ENCODE measurements at places on chromosomes 1 and 21.

GRCh38 chr1:108610073-108610472 lies 50.2 kb downstream of the EEIG2 start:
- DNase-seq: no peak
- no peak overlapping the region for H3K27ac ChIP-seq
- H3K4me3 ChIP-seq: no peak overlapping the region

- H3K4me1 ChIP-seq: peaks cover 19% of the 10 kb centered on the region
- H3K4me3 ChIP-seq: peak within 1 kb of the TSS; percentile 86
- DNase-seq: peak; percentile 93
- no peaks in the 10 kb centered on the region for H3K27me3 ChIP-seq
- H3K36me3 ChIP-seq: peaks cover 7% of the 10 kb centered on the region
Observed at GRCh38 chr1:40979241-40980067, at the start of gene CTPS1. TSS of gene CTPS1 (plus strand) at chr1:40979696. CDS start at chr1:40983291, 3,595 bp downstream.

- H3K4me1 ChIP-seq: peaks cover 6% of the 10 kb centered on the region
- no peak overlapping the region for H3K27ac ChIP-seq
- no peak overlapping the region for H3K4me3 ChIP-seq
- no peak for DNase-seq
Observed at GRCh38 chr1:197141575-197141974, 4.9 kb downstream of the ASPM start.

DNA sequence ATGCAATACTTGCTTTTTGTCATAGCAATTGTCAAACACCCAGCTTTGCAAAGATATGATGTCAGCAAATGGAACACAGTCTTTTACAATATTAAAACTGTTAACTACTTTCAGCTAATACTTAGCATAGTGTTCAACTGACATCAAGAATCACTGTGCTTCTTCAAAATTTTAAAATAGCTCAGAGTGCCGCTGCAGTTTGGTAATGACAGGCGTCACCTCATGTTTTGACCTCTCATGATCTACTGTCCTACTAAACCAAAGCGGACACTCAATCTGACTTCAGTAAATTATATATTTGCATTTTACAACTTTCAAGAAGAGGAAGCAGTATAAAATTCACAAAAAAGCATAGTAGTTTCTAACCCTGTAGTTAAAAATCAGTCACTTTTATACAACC lies 2.0 kb downstream of the FMO1 start:
- peaks cover 5% of the 10 kb centered on the region for H3K4me1 ChIP-seq
- DNase-seq: no peak
- no peak overlapping the region for H3K27ac ChIP-seq

- H3K27ac ChIP-seq: no peak overlapping the region
- H3K27me3 ChIP-seq: peaks cover 20% of the 10 kb centered on the region
- H3K4me1 ChIP-seq: no peaks in the 10 kb centered on the region
- no peak overlapping the region for H3K4me3 ChIP-seq
Observed at GRCh38 chr1:115237507-115237906, 100.5 kb downstream of the NGF start.

DNA sequence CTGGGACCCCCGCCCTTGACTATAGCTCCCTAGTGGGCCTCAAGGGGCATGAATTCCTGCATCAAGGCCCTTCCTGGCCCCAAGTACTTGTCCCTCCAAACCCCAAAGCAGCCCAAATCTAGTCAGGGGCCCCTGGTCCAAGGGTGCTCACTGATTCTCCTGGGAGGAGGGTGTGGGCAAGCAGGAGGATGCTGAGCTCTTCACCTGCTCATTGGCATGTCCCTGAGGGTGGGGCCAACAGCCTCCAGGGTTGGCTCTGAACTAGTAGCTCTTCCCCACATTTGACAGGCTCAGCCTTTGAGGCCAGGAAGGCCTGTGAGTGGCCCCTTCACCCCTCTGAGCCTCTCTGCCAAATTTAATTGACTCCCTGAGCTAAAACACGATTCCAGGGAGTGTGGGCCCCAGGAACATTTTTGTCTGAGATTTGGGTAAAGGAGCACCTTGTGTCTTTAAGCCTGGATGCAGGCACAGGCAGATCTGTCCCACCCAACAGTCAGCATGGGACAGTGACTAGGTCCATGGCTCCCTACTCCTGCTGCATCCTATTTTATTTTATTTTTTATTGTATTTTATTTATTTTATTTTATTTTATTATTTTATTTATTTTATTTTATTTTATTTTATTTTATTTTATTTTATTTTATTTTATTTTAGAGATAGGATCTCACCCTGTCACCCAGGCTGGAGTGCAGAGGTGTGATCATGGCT lies 11.0 kb upstream of the WNT9A start:
- DNase-seq: no peak
- H3K27ac ChIP-seq: no peak overlapping the region
- H3K27me3 ChIP-seq: peaks cover 35% of the 10 kb centered on the region
- no peak overlapping the region for H3K4me3 ChIP-seq
- H3K4me1 ChIP-seq: no peaks in the 10 kb centered on the region
- H3K36me3 ChIP-seq: peaks cover 5% of the 10 kb centered on the region

- DNase-seq: no peak
- H3K27ac ChIP-seq: no peak overlapping the region
- no peaks in the 10 kb centered on the region for H3K36me3 ChIP-seq
- no peaks in the 10 kb centered on the region for H3K27me3 ChIP-seq
Observed at GRCh38 chr1:38915352-38915948, 26.2 kb downstream of the RHBDL2 start.

DNA sequence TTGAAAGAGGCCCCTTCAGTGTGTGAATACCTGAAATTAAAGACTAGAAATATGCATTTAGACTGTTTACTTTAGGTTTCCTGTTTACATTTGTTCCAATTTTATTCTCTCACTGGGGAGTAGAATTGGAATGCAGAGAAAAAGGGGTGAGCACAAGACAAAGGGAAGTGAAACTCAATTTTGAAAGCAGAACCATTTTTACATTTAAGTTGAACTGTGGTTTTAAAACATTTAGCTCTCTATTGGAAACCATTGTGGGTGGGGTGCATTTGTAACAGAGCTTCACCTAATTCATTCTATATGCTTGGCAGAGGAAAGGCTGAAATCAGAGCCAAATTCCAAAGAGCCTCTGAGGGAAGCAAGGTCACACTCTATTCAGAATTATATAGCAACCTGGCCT lies 235.3 kb upstream of the C1orf105 start:
- H3K27me3 ChIP-seq: no peaks in the 10 kb centered on the region
- H3K4me3 ChIP-seq: peak overlapping the region; percentile 80
- DNase-seq: peak; percentile 61
- H3K27ac ChIP-seq: peak overlapping the region; percentile 86
- H3K4me1 ChIP-seq: peaks cover 81% of the 10 kb centered on the region

DNA sequence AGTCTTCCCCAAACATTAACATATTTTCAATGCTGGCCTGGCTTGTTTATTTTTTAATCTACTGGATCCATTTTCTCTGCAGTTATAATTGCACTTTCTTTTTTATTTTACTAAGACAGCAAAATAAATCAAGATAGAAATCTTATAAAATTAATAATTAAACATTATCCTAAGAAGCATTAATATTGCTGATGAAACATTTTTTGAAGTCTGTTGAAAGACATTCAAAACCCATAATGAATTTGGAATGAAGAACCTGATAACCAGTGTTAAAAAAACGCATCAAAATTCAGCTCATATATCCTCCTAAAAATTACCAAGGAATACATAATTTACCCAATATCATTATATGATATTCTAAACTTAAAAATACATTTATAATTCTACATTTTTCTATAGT lies 675.7 kb upstream of the PRMT6 start:
- H3K4me3 ChIP-seq: no peak overlapping the region
- H3K27me3 ChIP-seq: no peaks in the 10 kb centered on the region
- no peak overlapping the region for H3K27ac ChIP-seq
- no peaks in the 10 kb centered on the region for H3K36me3 ChIP-seq
- no peak for DNase-seq

- DNase-seq: no peak
- H3K4me1 ChIP-seq: no peaks in the 10 kb centered on the region
- H3K36me3 ChIP-seq: no peaks in the 10 kb centered on the region
- H3K4me3 ChIP-seq: no peak within 1 kb of the TSS
Observed at GRCh38 chr21:30425826-30426225, at the start of gene KRTAP13-3. TSS of gene KRTAP13-3 (minus strand) at chr21:30425926. CDS start at chr21:30425912, 14 bp downstream.

DNA sequence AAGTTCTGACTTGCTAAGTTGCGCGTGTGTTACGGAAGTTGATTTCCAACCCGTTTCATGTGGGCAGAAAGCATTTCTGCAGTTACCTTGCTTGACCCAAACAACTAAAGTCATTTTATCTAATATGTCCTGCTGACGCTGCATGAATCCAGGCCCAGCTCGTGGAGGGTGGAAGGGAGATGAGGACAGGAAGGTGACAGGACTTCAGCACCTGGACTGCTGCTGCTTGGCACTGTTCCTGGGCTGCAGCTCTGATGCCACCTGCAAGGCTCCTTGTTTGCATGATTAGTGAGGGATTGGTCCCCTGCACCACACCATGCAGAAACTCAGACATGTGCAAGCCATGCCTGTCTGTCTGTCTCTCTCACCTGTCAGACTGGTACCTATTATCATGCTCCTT lies 198.4 kb downstream of the PRDM2 start:
- no peaks in the 10 kb centered on the region for H3K4me1 ChIP-seq
- H3K27ac ChIP-seq: no peak overlapping the region
- H3K36me3 ChIP-seq: peaks cover 2% of the 10 kb centered on the region
- H3K27me3 ChIP-seq: peaks cover 35% of the 10 kb centered on the region
- H3K4me3 ChIP-seq: no peak overlapping the region

DNA sequence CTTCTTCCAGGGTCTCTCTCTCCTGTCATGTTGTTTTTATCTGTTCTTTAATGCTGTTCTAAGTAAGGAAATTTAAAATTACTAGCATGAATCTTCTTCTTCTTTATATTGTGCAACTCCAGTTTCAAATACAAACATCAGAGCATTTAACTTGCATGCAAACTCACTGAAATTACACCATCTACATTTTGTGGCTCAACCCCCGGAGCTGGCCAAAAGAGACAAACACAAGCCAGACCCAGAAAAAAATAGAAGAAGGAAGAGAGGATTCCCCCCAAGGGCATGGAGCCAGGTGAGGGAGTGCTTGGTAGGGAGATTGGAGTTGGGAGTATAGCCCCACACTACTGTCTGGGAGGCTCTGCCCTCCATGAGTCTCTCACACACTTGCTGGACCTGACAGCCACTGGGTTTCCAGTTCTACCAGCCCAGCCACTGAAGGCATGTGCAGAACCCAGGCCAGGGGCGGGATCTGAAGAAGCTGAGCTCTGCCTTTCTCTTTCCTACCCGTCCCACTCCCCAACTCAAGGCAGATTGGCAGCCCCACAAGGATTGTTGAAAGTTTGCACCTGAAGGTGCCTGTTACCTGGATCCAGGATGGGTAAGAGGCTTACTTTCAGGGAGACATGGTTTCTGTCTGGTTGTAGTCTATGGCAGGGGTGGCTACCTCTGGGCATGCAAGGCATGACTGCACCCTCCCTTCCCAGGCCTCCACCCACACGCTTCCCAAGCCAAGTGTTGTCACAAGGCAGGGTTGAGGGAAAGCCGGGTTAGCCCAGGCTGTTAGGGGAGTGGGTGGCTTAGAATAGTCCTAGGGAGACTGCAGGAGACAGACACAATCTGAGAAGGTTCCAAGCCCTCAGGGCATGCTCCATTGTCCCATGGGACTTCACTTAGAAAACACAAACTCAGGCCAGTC lies 297.2 kb downstream of the TGFB2 start:
- DNase-seq: no peak
- no peaks in the 10 kb centered on the region for H3K36me3 ChIP-seq
- no peak overlapping the region for H3K4me3 ChIP-seq
- H3K27ac ChIP-seq: no peak overlapping the region

GRCh38 chr1:3453891-3454810 lies at the start of gene ARHGEF16:
TSS of gene ARHGEF16 (plus strand) at chr1:3454665. CDS start at chr1:3463085, 8,420 bp downstream.
- peak within 1 kb of the TSS; percentile 74 for H3K4me3 ChIP-seq
- H3K36me3 ChIP-seq: no peaks in the 10 kb centered on the region
- peak within 1 kb of the TSS; percentile 86 for H3K27ac ChIP-seq
- DNase-seq: peak; percentile 29

DNA sequence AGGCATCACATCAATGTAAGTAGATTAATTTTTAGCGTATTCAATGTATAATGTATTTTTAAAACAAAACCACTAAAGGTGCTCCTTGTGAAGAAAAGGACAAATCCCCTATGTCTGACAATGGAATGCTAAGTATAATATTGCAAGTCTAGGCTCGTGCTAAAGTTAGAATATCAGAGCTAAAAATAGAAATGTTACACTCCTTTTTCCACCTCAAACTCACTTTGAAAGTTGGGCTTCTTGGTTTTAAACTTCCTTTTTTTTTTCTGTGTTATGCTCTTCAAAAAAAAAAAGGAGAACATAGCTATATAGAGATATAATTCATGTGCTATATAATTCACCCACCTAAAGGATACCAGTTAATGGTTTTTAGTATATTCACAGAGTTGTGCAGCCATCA lies 3.6 kb upstream of the SERBP1 start:
- no peak overlapping the region for H3K4me3 ChIP-seq
- DNase-seq: peak; percentile 24
- no peaks in the 10 kb centered on the region for H3K27me3 ChIP-seq
- peaks cover 19% of the 10 kb centered on the region for H3K4me1 ChIP-seq

DNA sequence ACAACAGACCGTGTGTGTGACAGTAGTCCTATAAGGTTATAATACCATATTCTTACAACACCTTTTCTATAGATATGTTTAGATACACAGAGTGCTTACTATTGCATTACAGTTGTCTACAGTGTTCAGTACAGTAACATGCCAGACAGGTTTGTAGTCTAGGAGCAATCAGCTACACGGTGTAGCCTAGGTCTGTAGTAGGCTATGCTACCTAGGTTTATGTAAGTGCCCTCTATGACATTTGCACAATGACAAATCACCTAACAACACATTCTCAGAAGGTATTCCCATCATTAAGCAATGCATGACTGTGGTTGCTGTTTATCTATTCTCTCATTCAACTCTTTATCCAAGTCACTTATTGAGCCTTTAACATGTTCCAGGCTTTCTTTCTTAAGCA lies 1.8 kb upstream of the WLS start:
- no peak overlapping the region for H3K27ac ChIP-seq
- H3K36me3 ChIP-seq: peaks cover 4% of the 10 kb centered on the region
- peaks cover 56% of the 10 kb centered on the region for H3K27me3 ChIP-seq
- H3K4me3 ChIP-seq: no peak overlapping the region
- DNase-seq: no peak
- H3K4me1 ChIP-seq: peaks cover 18% of the 10 kb centered on the region

DNA sequence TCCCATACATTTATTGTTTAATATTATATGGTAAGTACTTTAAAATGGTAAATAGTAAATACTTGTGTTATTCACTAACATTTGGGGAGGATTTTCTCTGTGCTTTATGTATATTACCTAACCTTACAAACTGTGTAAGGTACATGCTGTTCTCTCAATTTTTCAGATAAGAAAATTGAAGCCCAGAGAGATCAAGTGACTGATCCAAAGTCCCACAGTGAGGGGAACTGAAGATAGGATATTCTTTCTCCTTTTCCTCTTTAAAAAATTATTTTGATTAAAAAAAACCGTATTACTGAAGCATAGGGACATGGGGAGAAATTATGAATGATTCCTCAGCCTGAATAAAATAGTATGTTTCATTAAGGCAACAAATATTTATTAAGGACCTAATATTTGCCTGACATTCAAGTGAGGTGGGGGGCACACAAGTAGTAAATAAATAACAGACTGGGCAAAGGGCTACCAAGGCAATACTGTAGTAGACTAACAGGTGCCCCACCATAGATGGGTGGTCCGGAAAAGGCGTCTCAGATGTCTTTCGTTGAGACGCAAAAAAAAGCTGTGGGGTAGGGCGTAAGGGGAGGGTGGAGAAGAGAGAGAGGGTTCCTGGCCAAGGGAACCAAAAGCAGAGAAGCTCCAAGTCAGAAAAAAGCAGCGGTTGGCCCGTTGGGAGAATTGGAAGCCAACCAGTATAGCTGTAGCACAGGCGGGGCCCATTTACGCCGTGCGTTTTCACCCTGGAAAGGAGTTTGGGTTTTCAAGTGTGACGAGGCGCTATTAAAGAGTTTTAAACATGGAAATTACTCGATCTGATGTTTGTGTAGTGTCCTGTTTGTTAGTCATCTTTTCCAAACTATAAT lies 944 bp upstream of the AGO3 start:
- no peaks in the 10 kb centered on the region for H3K36me3 ChIP-seq
- H3K4me3 ChIP-seq: peak overlapping the region; percentile 94
- H3K4me1 ChIP-seq: peaks cover 34% of the 10 kb centered on the region
